ENCODE measurements at places on chromosomes 16 and 17. TPM values are rescaled to one million over a fixed set of nuclear protein-coding genes. Genes with fewer than 3 reads are reported as not detected.

NDUFAF8 gene
- 48.3 TPM for total RNA-seq

GNAO1 gene
- 2.7 TPM for total RNA-seq

SPN gene
- total RNA-seq: 352 TPM

SDR42E2 gene
- 0.16 TPM for total RNA-seq

SOX8 gene
- not detected for total RNA-seq

KCNJ2 gene
- total RNA-seq: not detected

OMG gene
- total RNA-seq: 0.50 TPM

ADAMTS18 gene
- total RNA-seq: not detected

CCL3 gene
- total RNA-seq: 4.2 TPM

- no peaks in the 10 kb centered on the region for H3K4me1 ChIP-seq
- DNase-seq: no peak
- no peak overlapping the region for H3K27ac ChIP-seq
- H3K4me3 ChIP-seq: no peak overlapping the region
These were observed 137.4 kb downstream of the NPIPB5 start for GRCh38 chr16:22648141-22648540.

DNA sequence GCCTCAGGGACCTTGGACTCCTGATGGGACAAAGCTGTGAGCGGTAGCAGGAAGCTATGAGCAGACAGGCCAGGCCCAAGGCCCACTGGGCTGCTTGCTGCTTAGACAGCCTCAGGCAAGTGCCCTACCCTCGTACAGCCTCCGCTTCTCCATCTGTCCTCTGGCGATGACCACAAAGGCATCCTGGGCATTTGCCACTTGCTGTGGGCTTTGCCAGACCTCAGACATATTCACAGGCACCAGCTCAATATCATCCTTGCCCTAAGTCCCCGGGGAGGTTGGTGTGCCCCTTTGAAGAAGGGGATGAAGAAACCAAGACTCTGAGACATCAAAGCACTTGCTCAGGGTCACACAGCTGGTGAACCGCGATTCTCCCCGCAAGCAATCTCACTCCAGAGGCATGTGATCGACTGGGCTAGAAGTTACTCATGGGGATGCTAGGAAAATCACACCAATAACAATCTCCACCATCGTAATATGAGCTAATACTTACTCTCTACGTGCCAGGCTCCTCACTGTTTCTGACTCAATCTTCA is 21.7 kb downstream of the PPL start:
- no peak for DNase-seq
- no peaks in the 10 kb centered on the region for H3K27me3 ChIP-seq
- no peaks in the 10 kb centered on the region for H3K4me1 ChIP-seq
- no peak overlapping the region for H3K27ac ChIP-seq
- no peak overlapping the region for H3K4me3 ChIP-seq

- no peak overlapping the region for H3K27ac ChIP-seq
- no peak for DNase-seq
- H3K4me3 ChIP-seq: no peak overlapping the region
- H3K36me3 ChIP-seq: peaks cover 77% of the 10 kb centered on the region
These were observed 9.9 kb downstream of the CSNK1D start for GRCh38 chr17:82263641-82264040.

DNA sequence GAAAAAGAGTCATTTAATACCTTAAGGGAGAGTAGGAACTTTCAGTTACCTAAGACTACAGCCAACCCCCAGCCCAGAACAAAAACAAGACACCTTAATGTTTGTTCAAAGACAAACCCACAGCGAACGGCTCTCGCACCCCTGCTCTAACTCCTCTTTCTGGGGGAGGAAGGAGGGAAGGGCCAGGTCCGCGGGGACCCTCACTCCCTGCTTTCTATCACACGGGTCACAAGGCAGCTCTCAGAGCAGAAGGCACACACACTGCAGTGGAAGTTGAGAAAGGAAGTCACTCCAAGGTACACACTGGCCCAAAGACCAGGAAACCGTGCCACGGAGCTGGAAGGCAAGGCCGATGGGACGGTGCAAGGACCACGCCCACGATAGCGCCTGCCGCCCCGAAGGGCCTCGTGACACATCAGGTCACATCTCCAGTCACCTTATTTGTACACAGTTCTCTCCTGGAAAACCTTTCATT is 10.0 kb downstream of the LITAFD start:
- peak overlapping the region; percentile 49 for H3K27ac ChIP-seq
- H3K36me3 ChIP-seq: peaks cover 61% of the 10 kb centered on the region
- H3K4me3 ChIP-seq: no peak overlapping the region
- no peak for DNase-seq
- no peaks in the 10 kb centered on the region for H3K4me1 ChIP-seq

- no peaks in the 10 kb centered on the region for H3K4me1 ChIP-seq
- H3K27ac ChIP-seq: no peak overlapping the region
- H3K4me3 ChIP-seq: no peak overlapping the region
- H3K36me3 ChIP-seq: no peaks in the 10 kb centered on the region
- DNase-seq: no peak
These were observed 168.9 kb upstream of the CIBAR2 start for GRCh38 chr16:85281181-85281580.

GRCh38 chr16:12679660-12680272 is 123.9 kb downstream of the CPPED1 start:
- H3K4me1 ChIP-seq: peaks cover 18% of the 10 kb centered on the region
- H3K27me3 ChIP-seq: no peaks in the 10 kb centered on the region
- peaks cover 12% of the 10 kb centered on the region for H3K36me3 ChIP-seq
- DNase-seq: no peak

DNA sequence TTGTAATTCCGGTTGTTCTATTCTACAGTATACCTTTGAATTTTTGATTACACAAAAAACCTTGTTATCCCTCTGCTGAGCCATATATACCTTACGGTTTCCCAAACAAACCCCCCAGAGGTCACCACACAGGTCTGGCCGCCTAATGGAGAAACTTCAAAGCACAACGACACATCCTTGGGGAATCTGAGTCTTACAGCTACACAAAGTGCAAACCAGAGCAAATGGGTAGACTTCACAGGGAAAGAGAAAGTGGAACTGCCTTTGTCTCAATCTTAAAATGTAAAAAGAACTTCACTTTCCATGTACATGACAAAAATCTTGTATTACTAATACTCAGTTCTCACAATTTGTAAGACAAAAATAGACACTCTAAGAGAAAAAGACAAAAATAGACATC is 2.7 kb downstream of the FBXO31 start:
- H3K4me1 ChIP-seq: peaks cover 37% of the 10 kb centered on the region
- no peak for DNase-seq
- peak overlapping the region; percentile 82 for H3K27ac ChIP-seq
- H3K4me3 ChIP-seq: peak overlapping the region; percentile 87
- H3K36me3 ChIP-seq: peaks cover 16% of the 10 kb centered on the region
- peaks cover 2% of the 10 kb centered on the region for H3K27me3 ChIP-seq

DNA sequence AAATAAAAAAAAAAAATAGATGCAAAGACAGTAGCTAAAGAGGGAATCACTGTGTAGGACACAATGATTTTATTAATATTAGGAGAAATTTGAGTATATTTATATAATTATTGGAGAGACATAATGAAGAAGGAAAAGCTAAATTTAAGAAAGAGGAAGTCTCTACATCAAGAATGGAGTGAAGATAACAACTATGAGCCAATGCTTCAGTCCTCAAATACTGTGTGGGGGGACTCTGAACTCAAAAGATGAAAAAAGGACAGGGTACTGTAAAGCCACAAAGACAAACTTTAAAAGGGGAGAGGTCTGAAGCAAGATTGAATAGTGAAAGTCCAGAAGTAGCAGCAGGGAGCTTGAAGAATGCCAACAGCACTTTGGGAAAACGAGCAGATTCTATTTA is 44.7 kb downstream of the SKAP1 start:
- no peak overlapping the region for H3K4me3 ChIP-seq
- no peaks in the 10 kb centered on the region for H3K27me3 ChIP-seq
- no peak for DNase-seq
- peak overlapping the region; percentile 1 for H3K27ac ChIP-seq
- peaks cover 66% of the 10 kb centered on the region for H3K36me3 ChIP-seq
- H3K4me1 ChIP-seq: peaks cover 15% of the 10 kb centered on the region

DNA sequence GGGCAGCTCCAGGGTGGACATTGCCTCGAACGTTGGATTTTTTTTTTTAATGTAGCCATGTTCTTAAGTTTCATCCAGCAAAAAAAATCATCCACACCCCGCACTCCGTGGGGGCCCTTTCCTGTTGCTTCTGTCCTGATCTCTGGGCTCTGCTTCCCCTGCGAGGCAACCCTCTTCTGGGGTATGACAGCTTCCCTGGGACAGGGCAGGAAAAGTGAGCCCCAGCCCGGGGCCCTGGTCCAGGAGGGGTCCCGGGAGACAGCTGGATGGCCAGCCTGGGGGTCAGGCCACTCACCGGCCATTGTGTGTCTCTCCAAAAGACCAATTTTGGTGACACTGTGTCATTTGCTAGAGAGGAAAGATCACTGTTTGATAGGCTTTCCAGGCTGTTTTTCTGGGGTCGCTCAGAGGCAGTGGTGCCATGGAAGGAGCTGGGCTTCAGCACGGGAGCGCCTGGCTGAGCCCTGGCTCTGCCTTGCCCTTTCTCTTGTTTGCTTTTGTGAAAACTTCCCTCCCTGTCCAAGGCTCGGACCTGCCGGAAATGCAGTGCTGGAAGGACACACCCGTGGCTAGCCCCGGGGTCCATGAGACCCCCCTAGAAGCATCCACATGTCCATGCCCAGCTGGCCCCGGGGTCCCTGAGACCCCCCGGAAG is 41.0 kb upstream of the CHMP6 start:
- no peak for DNase-seq
- H3K36me3 ChIP-seq: peaks cover 26% of the 10 kb centered on the region
- no peak overlapping the region for H3K4me3 ChIP-seq
- H3K27ac ChIP-seq: no peak overlapping the region

DNA sequence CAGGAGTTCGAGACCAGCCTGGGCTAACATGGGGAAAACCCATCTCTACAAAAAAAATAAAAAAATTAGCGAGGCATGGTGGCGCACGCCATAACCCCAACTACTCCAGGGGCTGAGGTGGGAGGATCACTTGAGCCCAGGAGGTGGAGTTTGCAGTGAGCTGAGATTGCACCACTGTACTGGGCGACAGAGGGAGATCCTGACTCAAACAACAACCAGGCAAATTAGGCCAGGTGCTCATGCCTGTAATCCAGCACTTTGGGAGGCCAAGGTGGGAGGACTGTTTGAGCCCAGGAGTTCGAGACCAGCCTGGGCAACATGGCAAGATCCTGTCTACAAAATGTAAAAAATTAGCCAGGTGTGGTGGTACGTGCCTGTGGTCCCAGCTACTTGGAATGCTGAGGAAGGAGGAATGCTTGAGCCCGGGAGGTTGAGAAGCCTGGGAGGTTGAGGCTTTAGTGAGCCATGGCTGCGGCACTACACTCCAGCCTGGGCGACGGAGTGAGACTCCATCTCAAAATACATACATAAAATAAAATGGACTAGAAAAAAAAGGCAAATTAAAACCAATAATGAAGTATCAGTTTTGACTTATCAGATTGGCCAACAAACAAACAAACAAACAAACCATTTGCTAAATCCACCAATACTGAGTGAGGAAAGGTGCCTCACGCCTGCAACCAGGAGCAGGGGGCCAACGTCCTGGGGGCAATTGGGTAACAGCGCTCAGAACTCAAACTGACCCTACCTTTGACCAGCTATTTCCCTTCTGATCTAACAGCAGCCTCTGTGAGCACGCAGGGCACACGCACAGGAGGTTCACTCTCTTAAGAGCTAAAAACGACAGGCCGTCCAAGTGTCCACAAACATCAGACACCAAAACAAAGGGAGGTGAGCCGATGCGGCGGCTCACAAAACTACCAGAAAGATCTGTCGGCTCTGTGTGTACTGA is 19.4 kb upstream of the FASN start:
- H3K4me3 ChIP-seq: no peak overlapping the region
- no peaks in the 10 kb centered on the region for H3K27me3 ChIP-seq
- peaks cover 3% of the 10 kb centered on the region for H3K36me3 ChIP-seq
- no peak for DNase-seq

DNA sequence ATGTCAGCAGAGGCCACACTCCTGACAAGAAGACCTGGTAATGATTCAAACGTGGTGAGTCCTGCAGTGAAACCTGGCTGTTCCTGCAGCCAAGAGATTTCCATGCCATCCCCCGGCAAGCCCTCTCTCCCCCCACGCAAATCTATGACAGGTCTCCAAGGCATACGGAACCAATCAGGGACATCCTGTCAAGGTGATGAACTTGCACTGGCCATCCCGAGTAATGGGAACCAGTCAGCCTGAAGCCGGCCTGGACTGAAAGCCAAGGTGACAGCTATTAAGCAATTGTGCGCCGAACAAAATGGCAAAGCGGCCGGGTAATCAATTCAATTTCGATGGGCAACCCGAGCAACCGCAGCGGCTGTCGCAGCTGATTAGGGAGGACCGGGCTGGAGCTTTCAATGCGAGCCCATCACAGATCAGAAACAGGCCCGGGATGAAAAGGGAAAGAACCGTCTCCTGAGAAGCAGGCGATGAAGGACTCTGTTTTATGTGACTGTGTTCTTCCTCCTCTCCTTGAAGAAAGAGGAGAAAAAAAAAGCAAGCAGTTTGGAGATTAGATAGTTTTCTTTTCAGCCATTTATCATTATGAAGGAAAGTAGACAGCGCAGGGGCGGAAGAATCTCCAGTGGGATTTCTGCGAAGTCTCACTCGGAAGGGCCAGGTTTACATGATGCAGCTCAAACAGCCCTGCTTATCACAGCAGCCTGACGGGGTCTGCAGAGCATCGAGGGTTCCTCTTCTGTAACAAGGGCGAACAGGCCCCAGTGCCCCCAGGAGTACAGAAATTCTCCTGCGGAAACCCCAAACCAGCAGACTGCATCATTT is 35.2 kb downstream of the TBX4 start:
- H3K4me3 ChIP-seq: no peak overlapping the region
- H3K36me3 ChIP-seq: no peaks in the 10 kb centered on the region
- DNase-seq: no peak
- H3K4me1 ChIP-seq: no peaks in the 10 kb centered on the region

DNA sequence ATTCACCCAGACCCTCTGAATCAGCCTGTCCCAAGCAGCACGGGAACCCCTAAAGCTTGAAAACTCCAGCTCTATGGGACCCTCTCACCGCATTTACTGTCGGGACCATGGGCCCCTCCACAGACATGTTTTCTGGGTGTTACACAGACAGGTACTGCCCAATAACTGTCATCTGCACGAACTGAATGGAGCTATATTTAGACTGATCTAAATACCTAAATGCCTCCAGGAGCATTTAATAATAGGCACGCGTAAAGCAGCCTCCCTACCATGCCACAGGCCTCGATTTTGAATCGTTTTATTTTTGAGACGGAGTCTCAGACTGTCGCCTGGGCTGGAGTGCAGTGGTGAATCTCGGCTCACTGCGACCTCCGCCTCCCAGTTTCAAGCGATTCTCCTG is 49.7 kb downstream of the EMP2 start:
- H3K27ac ChIP-seq: no peak overlapping the region
- H3K27me3 ChIP-seq: no peaks in the 10 kb centered on the region
- no peak overlapping the region for H3K4me3 ChIP-seq
- no peaks in the 10 kb centered on the region for H3K36me3 ChIP-seq
- H3K4me1 ChIP-seq: peaks cover 12% of the 10 kb centered on the region

Measured in activated CD8-positive, alpha-beta T cell treated with anti-CD3 and anti-CD28 coated beads, Interleukin-2, amount 10 ng/mL, durations not matched to agents 7 days and 5 days (primary cell).